Stimulated activated CD8-positive, alpha-beta memory T cell treated with anti-CD3 and anti-CD28 coated beads, Interleukin-4, amount 100 ng/mL, for 4 hours (primary cell): ENCODE measurements at places on chromosomes 12 and 14.

GRCh38 chr12:32454075-32454474 is 54.7 kb downstream of the FGD4 start:
- no peak for DNase-seq

GRCh38 chr12:48388938-48389337 is 38.2 kb upstream of the ZNF641 start:
- no peak for DNase-seq

GRCh38 chr12:131855521-131856142 is 27.4 kb downstream of the MMP17 start:
- no peak for DNase-seq

- DNase-seq, result no peak
Observed at GRCh38 chr12:10235761-10236631, 23.3 kb downstream of the GABARAPL1 start.

DNA sequence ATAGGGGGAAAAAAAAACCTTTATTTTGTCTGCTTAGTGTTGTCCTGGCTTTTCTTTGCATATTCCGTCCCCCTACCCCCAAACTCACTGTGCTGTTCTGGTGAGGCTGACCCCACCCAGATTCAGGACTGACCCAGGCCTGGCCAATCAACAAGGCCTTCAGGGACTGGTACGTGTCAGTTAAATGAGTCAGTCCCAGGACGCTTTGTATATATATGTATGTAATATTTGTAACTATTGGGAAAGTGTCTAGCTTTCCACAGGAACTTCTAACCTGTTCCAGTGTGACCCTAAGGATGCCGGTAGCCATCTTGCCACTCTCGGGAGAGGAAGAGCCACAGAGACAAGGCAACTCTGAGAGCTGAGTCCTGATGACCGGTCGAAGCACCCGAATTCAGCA is 107.4 kb downstream of the VCPKMT start:
- DNase-seq, result no peak

DNA sequence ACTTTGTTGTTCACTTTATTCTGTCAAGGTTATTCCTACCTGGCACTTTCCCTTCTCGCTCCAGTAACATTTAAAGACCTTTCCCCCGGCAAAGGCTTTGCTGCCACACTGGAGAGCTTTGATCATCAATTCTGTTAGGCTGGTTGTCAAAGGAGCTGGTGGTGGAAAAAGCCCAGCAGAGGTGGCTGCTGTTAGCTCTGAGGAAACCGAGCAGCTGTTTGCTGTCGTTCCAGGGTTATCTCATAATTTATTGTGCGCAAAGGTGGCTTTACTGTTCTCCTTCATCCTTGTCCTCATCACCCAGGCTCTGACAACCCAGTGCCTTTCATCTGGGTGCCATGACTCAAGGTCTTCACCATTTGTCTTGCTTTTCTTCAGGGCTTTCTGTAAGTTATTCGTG is 38.2 kb upstream of the CRADD start:
- no peak for DNase-seq
